ENCODE measurements at places on chromosomes 3 and 15.

- no peak for DNase-seq
Observed at GRCh38 chr3:110902453-110903085, 169.0 kb upstream of the NECTIN3 start.

- DNase-seq, result no peak
Observed at GRCh38 chr3:123067689-123068600, 1.1 kb downstream of the PDIA5 start.

- DNase-seq, result no peak
Observed at GRCh38 chr3:13659221-13659969, 110.5 kb downstream of the FBLN2 start.

GRCh38 chr15:39194106-39194830 lies 386.6 kb upstream of the THBS1 start:
- peak; percentile 56 for DNase-seq

DNA sequence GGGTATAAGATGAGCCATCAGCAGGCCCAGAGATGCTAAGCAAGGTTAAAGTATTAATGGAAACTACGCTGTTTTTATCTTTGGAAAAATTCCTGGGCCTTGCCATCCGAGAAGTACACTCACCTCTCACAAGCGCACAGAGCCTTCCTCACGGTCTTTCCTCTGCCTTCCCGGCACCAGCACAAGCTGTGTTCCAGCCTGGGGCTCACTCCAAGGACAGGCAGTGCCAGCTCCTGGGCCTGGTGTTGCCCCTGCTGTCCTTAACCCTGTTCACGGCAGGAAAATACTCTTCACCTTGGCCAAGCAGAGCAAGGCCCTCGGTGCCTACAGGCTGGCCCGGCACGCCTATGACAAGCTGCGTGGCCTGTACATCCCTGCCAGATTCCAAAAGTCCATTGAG lies 14.3 kb upstream of the RHO start:
- no peak for DNase-seq

- no peak for DNase-seq
Observed at GRCh38 chr15:91061997-91062396, 38.1 kb upstream of the SV2B start.

- DNase-seq, result no peak
Observed at GRCh38 chr3:138456961-138457862, 22.8 kb downstream of the ESYT3 start.

- DNase-seq, result no peak
Observed at GRCh38 chr3:188133219-188133618, 20.7 kb upstream of the LPP start.

DNA sequence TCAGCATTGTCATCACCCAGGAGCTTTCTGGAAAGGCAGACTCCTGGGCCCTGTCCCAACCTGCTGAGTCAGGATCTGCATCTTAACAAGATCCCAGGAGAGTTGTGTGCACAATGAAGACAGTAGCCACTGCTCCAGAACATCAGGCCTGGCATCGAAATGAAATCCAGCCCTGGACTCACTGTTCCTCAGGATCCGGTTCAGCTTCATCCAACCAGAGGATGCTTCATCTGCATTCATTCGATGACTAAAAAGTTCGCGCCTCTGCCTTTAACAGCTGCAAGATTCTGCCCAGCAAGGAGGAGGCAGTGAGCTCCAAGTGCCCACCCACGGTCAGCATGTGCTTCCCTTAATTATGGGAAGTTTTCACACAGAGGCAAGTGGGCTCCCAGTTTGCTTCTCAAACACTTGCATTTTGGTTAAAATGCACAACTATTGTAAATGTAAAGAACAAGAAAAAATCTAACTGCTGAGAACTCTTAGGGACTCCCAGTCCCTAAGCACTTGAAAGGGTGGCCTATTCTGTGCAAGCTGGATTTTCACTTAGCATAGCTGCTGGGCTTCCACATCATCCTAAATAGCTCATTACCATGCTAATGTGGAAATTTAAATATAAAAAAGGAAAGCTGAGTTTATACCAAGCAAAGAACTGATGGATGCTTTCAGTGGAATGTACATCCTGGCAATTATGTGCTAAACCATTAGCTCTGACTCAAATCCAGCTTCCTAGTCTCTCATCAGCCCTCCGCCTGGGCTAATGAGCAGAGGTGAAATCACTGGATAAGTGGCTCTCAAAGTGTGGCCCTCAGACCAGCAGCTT lies 25.5 kb upstream of the ESYT3 start:
- DNase-seq, result no peak

DNA sequence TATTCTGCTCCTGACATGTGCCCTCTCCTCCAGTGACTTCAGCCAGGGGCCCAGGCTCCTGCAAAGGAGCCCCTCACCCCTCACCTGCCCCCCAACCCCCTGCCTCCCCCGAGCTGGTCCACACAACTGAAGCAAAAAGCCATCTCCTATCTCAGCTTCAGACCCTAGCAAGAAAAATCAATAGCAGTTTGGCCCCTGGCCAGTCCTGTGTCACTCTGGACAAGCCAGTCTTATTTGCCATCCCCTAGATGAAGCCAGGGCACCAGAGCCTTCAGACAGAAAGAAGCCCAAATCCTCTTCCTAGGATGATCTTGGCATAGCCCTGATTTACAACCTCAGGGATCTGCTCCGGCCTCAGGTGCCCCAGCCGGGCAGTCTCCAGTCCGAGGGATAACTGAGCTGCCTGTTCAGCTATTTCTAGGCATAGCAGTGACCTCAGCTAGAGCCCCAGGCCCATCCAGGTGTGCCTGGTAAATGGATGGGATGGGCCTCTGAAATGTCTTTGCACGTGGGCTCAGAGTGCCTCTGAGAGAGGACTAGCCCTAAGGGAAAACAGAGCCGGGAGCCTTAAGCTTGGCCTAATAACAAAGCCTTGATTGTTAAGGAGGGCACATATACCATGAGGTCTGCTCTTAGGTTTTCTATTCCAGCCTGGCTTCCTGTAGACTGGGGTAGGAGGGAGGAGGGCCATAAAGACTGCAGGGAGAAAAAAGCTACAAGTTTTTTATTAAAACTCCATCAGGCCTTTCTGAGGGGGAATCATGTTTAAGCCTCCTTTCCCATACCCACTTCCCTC lies 242.0 kb downstream of the SHQ1 start:
- no peak for DNase-seq

DNA sequence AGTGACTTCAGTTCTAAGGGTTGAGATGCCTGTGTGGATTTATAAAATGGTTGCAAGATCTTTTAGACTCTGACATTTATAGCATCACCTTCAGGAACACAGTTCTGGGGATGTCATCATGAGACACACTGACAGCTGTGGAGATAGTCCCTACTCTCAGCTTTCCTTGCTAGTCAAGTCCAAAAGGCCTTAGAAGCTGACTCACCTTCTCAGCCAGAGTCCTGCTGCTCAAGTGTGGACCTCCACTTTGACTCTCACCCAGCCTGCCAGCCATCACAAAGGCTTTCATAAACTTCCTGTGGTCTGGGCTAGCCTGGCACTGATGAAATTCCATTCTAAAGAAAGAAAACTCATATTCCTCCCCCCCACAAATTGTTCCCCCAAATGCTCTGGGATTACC lies 44.8 kb downstream of the TMEM39A start:
- no peak for DNase-seq

- no peak for DNase-seq
Observed at GRCh38 chr3:36763850-36764703, at the start of gene DCLK3. Gene DCLK3, minus strand, starts transcription at chr3:36764553. Its CDS starts 290 bp downstream, at chr3:36764263.

- no peak for DNase-seq
Observed at GRCh38 chr15:81033508-81033907, 32.8 kb downstream of the TLNRD1 start.

DNA sequence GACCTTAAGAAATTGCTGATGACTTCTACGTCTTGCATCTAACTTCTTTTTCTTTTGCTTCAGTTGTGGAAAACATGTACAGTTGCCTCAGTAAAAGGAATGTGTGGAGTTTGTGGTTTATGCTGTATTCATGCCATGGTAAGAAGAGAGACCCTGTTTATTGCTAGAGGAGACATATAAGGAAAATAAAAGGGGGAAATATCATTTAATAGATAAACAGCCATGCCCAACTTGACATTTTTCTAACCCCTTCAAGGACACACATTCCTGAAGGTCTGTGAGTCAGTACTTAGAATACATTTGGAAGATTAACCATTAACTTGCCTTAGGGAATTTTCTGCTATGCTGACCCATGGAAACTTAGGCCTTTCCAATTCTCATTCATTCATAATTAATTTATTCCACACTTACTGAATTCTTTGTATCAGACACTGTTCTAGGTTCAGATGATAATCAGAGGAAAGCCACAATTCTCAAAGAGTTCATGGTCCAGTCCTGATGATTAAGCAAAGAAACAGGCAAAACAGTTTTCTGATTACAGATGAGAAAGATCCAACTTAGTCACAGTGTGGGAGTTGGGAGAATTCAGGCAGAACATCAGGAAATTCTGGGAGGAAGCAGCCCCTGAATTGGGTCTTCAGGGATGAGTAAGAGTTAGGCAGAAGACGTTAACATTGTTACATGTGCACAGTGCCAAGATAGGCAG lies 329.8 kb upstream of the RASGRP1 start:
- peak; percentile 90 for DNase-seq

GRCh38 chr3:23985747-23986544 lies 40.9 kb downstream of the NR1D2 start:
- DNase-seq, result no peak

- DNase-seq, result no peak
Observed at GRCh38 chr15:40281057-40281800, 1.6 kb downstream of the ANKRD63 start.

DNA sequence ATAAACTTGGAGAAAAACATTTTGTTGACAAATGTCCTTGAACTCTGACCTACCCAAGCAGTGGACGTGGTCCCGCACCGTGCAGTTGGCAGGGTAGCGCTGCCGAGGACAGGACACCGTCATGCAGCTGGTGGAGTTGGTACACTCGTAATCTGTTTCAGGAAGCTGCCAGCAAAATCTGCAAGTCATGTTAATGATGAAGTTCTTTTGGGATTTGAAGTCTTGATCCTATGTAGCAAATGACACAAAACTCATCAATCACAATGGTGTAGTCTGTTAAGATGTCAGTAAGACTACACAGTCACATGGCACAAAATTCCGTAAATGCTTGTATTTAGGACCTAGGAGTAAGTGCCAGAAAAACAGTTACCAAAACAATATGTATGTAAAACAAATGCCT lies 5.5 kb downstream of the TM2D3 start:
- DNase-seq, result no peak

- peak; percentile 62 for DNase-seq
Observed at GRCh38 chr15:37773111-37773860, 161.2 kb upstream of the TMCO5A start.

DNA sequence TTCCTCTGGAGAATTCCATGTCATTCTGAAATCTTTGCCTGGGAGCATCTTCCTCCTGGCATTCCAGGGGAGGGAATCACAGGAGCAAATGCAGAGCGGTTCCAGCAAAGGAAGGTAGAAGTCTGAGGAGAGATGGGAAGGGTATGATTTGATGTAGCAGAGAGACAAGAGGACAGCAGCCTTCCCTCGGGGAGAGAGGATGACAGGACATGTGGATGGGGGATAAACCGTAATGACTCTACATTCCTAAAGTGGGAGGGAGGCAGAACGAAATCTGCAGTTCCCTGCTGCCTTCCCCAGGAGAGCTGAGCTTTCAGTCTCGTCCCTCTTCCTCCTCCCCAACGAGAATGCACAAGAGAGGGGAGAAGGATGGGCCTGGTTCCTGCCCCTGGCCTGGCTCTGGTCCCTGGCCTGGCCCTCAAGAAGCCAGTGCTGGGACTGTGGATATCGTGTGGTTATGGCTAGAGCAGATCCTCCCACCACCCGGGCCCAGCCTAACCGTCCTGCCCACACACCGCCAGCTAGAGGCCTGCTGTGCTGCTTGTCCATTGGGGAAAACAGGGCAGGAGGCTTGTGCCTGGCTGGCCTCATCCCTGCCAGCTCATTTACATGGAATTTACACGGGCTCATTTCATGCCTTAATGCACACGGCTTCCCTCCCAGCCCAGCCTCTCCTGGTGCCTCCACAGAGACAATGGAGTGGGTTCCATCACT lies 26.6 kb downstream of the SEMA7A start:
- DNase-seq, result peak; percentile 61
